ENCODE measurements at places on chromosomes 13 and 19.

GRCh38 chr19:1896508-1896907 lies 8.7 kb upstream of the ADAT3 start:
- no peak for DNase-seq

DNA sequence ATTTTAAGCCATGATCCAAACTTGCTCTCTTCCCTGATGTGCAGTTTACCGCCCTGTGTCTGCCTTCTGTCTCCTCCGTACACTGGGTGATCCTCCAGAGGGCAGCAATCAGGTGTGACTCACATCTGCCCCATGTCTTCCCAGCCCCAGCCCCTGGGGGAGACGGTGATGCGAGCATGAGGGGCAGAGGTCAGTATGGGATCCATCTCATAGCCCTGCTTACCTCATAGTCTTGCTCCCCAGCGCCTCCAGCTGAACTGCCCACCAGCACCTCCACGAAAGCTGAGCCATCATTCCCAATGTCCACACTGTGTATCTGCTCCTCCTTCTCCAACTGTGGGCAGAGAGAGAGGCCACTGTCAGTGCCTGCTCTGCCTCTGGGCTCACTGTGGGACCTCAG lies 14.6 kb downstream of the XRCC1 start:
- DNase-seq, result no peak

- DNase-seq, result no peak
Measured at GRCh38 chr13:21059641-21060337, 1.6 kb downstream of the LATS2 start.

- DNase-seq, result no peak
Measured at GRCh38 chr19:45173816-45174215, 4.2 kb downstream of the TRAPPC6A start.

- DNase-seq, result no peak
Measured at GRCh38 chr13:90070362-90070761, 1277.1 kb upstream of the MIR17HG start.

GRCh38 chr19:21084343-21084742 lies 2.3 kb downstream of the ZNF714 start:
- no peak for DNase-seq

DNA sequence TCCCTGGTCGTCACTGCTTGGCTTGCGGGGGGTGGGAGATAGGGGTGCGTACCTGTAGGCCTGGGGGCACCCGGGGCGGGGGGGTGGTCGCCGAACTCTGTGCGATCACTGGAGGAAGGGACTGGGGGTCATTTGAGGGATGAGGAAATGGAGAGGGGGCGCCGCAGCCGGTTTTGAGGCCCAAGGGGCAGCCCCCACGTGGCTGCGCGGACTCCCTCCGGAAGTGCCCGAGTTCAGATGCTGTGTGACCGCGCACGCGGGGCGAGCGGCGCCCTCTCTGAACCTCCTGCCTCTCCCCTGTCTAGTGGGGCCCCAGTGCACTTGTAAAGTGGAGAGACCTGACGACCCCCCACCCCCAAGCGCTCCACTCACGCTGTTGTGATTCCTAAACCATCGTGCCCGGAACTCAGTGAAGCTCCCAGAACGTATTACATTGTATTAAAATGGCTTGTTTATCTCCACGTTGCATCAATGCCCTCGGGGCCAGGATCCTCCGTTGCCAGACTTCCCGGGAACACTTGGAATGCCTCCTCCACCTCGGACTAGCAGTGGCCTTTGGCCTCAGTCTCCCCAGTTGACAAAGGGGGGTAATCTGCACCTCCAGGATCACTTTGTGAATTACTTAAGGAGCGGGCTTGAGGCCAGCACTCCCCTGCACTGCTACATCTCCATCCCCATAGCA lies 3.0 kb upstream of the NANOS3 start:
- DNase-seq, result no peak

DNA sequence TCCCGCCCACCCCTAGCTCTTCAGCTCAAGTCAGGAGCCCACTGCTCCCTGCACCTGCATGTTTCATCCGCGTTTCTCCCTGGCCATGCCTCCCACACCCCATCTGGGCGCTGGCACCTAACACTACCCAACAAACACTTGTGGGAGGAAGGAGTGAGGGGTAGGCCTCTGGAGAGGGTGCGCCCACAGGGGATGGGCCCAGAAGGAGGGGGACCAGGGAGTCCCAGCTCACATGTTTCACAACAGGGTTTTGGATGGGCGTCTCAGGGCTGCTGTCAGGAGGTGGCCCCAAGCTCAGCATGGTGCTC lies 12.1 kb upstream of the TMEM86B start:
- no peak for DNase-seq

GRCh38 chr13:50401049-50401505 lies 385.8 kb downstream of the KCNRG start:
- no peak for DNase-seq

DNA sequence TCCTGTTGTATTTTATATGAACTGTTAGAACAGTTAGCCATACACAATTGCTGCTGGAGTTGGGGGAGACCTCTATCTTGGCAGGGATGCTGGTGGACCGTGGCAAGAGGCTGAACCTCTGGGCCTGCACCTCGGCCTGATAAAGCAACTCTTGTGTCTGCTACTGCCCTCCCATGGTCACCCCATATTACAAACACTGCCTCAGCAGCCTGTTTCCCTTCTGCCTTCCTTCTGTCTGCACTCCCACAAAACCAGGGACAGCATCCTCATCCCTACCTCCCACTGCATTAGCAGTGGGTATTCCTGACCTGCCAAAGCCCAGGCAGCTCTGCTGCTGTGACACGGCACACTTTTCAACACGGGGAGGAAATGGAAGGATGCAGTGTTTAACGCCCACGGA lies 456.4 kb downstream of the FGF14 start:
- peak; percentile 16 for DNase-seq

DNA sequence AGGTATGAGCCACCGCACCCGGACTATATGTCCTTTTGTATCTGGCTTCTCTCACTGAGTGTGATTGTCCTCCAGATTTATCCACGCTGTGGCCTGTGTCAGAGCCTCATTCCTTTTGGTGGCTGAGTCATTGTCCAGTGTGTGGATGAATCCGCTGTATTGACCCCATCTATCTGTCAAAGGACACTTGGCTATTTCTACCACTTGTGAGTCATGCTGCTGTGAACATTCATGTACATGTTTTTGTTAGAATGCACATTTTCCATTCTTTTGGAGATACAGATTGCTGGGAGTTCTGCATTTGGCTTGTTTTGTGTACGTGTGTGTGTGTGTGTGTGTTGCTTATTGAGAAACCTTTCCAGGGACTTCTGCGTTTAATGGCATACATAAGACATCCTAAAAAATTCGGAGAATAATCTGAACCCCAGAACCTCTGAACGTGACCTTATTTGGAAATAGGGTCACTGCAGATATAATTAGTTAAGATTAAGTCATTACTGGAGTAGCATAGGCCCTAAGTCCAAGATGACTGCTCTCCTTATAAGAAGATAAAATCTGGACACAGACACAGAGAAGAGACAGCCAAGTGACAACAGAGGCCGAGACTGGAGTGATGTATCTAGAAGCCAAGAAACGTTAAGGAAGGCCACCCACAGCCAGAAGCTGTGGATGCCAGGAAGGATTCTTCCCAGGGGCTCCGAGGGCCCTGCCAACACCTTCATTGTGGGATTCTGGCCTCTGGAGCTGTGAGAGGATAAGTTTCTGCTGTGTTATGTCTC lies 4.9 kb upstream of the GIPC3 start:
- peak; percentile 63 for DNase-seq

GRCh38 chr19:6531163-6531955 lies 533 bp downstream of the TNFSF9 start:
- DNase-seq, result no peak

GRCh38 chr13:93670866-93671265 lies 444.3 kb downstream of the GPC6 start:
- DNase-seq, result no peak

- no peak for DNase-seq
Measured at GRCh38 chr19:41203371-41203770, 10.4 kb downstream of the CYP2S1 start.

DNA sequence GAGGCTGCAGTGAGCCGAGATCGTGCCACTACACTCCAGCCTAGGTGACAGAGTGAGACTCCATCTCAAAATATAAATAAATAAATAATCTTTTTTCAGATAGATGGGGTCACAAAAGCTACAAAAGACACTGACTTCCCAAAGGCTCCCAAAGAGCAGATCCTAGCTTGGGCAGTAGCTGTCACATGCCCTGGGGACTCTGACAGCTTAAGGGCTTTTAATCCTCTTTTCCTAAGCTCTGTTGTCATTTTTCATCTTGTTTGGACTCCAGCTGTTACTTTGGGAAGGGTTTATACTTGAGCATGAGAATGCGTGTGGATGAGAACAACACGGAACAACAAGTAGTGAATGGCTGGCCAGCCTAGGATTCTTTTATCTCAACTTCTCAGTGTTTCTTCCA lies 231.7 kb downstream of the MZT1 start:
- no peak for DNase-seq

GRCh38 chr13:65892859-65893258 lies 1337.3 kb downstream of the PCDH9 start:
- DNase-seq, result no peak

- no peak for DNase-seq
Measured at GRCh38 chr19:4508698-4509097, 9.6 kb downstream of the PLIN4 start.

GRCh38 chr13:26012995-26013394 lies 38.8 kb downstream of the SHISA2 start:
- DNase-seq, result no peak

DNA sequence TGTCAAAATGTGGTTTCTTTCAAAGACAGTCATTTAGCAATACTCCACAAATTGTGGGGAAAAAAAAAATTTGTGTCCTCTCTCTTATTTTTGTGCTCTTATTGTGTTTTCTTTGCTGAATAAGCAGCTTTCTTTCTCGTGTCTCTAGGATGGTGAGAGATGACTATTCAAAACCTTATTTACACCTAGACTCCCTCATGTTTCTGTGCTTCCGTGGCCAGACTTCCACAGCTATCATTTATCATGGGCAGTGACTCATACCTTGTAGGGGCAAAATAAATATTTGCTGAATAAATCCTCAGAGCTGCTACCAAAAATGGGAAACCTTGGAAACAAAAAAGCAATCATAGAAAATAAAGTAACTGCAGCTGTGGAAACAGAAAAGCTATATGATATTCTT lies 204.9 kb upstream of the MIR17HG start:
- no peak for DNase-seq

- no peak for DNase-seq
Measured at GRCh38 chr19:16040642-16041041, 35.7 kb upstream of the TPM4 start.

DNA sequence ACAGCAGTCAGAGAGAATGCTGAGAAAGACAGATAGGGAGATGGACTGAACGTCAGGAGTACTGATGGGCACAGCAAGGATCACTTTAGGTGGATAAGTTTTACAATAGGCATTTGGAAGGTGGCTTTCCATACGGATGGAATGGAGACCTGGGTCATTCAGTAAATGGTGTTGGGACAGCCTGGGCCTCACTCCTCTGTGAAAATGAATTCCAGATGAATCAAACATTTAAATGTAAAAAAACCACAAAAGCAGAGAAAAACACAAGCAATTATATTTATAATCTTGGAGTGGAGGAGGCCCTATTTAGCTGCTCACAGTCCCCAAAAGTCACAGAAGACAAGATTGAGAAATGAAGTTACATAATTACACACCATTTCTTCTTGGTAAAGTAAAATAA lies 4.7 kb downstream of the IL17D start:
- no peak for DNase-seq

- DNase-seq, result no peak
Measured at GRCh38 chr13:72537395-72537780, 190.0 kb downstream of the MZT1 start.

- peak; percentile 83 for DNase-seq
Measured at GRCh38 chr13:107124730-107125129, 556.8 kb upstream of the ARGLU1 start.

DNA sequence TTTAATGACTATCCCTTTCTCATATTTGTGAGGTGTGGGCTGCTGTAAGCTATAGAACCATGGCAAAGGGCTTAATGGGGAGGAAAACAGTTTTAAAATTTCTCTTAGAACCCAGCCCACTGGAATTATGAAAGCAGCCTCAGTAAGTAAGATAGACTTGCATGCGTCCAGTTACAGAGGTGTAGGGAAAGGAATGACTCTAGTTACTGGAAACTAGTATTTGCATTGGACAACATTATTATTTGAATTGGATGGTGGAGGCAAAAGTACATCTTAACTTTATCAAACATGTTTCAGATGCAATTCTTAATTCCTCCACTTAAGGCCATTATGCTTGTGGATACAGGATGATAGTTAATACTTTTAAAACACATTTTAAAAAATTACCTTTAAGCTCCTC lies 292.9 kb downstream of the SPRY2 start:
- DNase-seq, result no peak

DNA sequence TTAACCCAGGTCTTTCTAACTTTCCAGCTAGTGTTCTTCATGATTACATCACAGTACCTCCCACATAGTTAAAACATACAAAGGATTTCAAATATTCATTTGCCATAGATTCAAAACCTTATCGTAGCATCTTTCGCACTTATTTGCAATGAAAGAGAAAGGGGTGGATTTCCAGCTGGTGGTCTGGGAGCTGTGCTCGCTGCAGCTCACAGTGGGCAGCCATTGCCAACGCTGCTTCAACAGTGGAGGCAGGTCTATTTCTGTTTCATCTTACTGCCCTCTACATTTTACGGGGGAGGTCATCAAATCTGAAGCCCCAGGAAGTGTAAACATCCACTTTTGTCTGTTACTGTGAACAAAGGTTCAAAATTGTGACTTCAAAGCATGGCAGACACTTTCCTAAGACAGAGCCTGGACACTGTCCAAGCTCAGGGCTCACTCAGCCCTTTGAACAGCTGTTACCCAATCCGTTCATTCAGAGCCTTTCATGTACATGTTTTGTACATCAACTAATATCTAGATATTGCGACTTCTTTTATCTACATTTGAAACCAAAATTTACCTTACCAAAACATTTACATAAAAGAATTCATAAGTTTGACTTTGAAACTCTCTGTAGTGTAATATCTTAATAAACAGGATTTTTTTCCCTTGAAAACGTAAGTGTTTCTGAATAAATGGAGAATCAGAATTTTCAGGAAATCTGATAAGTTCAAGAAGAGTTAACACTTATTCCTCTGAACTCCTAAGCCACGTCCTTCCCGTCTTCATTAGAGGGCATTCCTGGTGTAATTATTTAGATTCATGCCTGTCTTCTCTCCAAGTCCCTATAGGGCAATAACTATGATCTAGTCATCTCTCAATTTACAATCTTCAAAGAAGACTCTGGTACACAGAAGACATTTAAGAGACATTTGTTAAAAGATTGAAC lies 25.1 kb downstream of the STARD13 start:
- no peak for DNase-seq
